T-helper 1 cell (primary cell): ENCODE measurements at places on chromosomes 6 and 20.
A peak's percentile ranks its signal among the peaks of the same experiment; 100 is the strongest.

GRCh38 chr6:1832844-1833787 lies 223.4 kb downstream of the FOXC1 start:
- DNase-seq = no peak

- no peak for DNase-seq
Observed at GRCh38 chr20:955111-955510, 39.0 kb upstream of the ANGPT4 start.

GRCh38 chr6:142567461-142567860 lies 265.7 kb downstream of the ADGRG6 start:
- no peak for DNase-seq

DNA sequence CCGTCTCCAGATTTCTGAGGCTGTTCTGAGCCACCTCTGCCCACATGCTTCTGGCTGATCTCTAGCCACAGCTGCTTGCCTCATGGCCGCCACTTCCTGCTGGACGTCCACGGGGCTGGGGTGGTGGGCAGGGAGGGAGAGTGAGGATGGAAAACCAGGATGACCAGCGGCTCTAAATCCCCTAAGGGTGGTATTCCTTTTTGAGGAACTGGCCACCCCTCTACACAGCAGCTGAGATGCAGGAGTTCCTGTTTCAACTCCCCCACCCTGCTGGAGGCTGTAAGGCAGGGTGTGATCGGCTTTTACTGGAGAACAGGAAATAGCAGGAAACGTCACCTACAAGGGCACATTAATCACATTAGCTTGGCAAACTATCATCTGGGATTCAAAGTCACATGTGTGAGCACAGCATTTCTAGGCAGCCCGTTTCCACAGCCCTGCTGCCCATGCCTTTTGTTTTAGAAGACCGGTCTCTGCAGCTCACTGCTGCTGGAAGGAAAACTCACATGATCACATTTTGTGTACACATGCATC lies 181.6 kb upstream of the ECI2 start:
- no peak for DNase-seq

DNA sequence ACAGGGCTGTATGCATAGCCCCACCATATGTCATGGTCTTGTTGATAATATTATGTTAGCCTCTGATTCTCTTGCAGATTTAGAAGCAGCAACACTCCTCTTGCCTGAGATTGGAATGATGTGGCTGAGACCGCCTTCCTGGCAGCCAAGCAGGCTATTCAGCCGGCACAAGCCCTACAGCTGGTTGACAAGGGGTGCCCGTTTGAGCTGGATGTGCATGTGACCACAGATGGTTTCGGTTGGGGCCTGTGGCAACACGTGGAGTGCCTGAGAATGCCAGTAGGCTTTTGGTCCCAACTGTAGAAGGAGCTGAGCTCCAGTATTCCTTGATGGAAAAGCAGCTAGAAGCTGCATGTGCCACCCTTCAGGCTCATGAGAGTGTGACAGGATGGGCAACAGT lies 303.6 kb upstream of the POU3F2 start:
- DNase-seq = no peak

DNA sequence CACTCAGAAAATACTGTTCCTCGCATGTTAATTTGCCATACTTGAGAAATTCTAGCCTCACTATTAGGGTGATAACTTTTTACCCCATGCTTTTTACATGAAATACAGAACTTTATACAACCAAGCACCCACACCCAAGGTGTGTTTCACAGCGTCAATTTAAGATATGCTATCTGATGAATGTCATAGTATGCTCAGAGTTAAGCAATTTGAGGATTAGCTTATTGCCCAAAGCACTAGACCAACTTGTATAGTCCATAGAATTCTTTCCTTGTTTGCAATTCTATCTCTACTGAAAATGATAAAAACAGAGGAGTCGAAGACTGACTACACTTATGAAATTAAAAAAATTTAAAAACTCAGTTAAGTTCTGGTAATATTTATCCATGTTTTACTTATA lies 82.1 kb upstream of the CARMIL1 start:
- DNase-seq = no peak

- DNase-seq = no peak
Observed at GRCh38 chr6:85945459-85946185, 302.9 kb upstream of the SYNCRIP start.

GRCh38 chr20:62691487-62691886 lies 17.1 kb upstream of the NTSR1 start:
- DNase-seq = no peak

- DNase-seq = no peak
Observed at GRCh38 chr6:13485923-13486562, 1.4 kb downstream of the GFOD1 start.

- DNase-seq = peak; percentile 31
Observed at GRCh38 chr6:42281570-42281969, 63.9 kb upstream of the MRPS10 start.

DNA sequence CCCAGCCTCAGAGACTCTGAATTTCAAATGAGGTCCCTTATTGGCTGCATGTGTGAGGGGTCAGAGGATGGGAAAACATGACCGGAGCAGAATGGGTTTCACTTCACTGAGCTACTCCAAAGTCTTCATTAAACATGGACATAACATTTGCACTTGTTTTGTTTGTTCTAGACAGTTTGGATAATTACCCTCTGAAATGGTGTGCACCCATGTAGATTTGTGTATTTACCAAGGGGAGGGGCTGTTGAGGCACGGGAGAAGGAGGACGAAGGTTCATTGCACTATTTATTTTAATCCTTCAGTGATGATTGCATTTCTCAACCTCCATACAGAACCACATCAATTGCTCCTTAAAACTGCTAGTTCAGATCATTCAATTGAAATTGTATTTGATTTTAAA lies 364.2 kb downstream of the TFAP2B start:
- no peak for DNase-seq

GRCh38 chr6:31055441-31055840 lies 45.2 kb downstream of the MUC22 start:
- DNase-seq = no peak

- no peak for DNase-seq
Observed at GRCh38 chr6:117267054-117267347, 1.6 kb downstream of the VGLL2 start.

GRCh38 chr6:4474810-4475209 lies 301.4 kb upstream of the CDYL start:
- no peak for DNase-seq

DNA sequence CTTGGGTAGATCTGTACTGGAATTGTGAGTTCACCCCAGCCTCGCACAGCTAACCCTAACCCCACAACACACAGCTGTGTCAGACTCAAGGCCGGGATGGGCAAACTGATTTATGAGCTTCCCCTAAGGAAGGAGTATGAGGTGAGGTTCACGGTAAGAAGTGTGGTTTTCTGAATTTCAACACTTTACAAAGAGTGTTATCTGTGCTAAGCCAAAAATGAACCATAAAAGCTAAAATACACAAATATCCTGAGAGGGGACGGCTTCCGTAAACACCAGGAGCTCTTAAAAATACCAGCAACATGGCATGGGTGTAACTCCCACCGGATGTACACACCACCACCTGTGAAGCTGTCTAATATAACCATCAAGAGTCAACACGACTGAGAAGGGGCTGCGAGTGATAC lies 101.2 kb downstream of the ATP9A start:
- no peak for DNase-seq

DNA sequence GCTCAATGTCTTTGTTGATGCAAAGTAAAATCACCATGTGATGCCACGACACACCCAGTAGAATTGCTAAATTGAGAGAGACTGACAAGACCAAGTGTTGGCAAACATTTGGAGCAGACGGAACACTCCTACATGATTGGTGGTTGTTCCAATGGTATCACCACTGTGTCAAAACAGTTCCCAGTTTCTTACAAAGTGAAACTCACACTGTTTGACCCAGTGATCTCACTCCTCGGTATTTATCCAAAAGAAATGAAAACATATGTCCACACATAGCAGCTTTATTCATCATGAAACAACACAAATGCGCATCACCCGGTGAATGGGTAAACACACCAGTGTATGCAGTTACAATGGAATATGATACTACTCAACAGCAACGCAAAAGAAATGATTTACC lies 74.0 kb upstream of the SULF2 start:
- no peak for DNase-seq

GRCh38 chr20:48843057-48843806 lies 15.4 kb upstream of the PREX1 start:
- no peak for DNase-seq

DNA sequence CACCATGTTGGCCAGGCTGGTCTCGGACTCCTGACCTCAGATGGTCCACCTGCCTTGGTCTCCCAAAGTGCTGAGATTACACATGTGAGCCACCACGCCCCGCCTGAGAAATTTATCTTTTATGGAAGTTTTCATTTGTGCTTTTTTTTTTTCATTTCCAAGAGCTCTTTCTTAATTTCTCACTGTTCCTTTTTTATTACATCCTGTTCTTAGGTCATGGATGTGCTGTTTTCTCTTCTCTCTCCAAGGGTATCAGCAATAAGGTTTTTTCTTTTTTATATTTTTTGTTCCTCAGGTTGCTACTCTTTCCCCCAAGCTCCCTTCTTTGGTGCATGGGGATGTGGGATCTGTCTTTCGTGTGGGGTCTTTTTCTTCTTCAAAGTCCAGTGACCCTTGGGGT lies 21.2 kb upstream of the LSM14B start:
- DNase-seq = no peak

DNA sequence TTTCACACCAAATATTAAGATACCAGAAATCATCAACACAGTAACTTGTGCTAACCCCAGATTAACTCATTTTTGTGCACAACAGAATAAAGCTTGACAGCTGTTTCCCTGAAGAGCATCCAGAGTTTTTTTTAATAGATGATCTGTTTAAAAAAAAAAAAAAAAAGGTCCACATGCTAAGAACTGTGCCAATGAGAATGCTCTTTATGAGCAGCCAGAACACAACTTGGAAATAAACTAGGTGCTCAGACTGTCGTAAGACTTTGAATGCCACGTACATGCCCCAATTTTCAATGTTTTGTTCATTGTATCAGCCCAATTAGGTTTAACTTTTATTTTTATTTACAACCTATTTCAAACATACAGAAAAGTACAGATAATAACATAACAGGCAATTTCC lies 47.3 kb downstream of the STAU1 start:
- no peak for DNase-seq

- no peak for DNase-seq
Observed at GRCh38 chr6:130183271-130184222, 39.2 kb downstream of the SAMD3 start.

- no peak for DNase-seq
Observed at GRCh38 chr6:158825951-158826306, 6.8 kb upstream of the EZR start.

- no peak for DNase-seq
Observed at GRCh38 chr6:116884530-116884929, 7.5 kb downstream of the RFX6 start.

DNA sequence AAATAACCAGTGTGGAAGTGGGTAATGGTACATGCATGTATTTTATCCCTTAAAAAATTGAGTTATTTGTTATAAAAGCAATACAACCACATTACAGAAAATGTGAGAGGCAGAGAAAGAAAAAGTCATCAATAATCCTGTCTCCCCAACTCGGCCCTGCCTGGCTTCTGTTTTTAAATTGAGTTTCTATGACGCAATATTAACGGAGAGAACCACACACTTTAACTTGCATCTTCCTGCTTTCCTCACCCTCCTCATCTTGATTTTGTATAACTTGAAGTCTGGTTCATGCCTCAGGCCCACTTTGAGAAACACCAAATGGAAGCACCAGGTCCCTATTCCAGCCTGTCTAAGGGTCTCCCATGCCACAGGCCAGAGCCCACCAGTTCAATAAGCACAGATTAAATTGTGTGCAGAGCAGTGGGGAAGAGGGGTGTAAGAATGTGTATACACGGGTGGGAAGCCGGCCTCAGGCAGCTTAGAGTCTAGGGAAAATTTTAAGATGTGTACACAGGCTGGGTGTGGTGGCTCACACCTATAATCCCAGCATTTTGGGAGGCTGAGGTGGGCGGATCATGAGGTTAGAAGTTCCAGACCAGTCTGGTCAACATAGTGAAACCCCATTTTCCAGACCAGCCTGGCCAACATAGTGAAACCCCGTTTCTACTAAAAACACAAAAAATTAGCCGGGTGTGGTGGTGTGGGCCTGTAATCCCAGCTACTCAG lies 15.9 kb downstream of the KCNK5 start:
- DNase-seq = no peak

DNA sequence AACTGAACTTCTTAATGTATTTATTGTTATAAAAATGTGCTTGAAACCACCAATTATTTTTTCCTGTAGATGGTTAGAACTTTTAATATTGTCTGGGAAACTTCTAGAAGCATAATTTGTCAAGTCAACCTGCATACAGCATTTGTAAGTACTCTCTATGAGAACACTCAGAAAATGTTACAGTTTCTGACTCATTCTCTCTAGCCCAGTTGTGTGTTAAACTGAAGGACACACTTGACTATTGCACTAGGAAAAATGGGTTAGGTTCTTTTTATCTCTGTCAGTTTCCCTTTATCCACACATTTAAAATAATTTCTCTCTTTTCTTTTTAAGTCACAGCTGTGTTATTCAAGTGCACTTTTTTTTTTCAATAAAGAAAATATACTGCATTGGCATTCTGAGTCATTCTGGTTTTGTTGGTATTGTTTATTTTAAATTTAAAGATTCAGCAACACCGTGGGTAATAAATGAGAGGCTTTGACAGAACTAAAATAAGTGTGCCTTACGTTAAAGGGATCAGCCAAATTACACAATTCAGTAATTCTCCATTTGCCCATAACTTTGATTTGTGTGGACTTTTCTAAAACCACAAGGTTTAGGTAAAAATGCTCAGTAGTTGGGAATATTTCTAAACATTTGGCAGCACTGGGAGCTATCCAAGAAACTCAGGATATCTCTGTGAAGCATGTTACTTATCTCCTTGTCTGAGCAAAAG lies 50.7 kb downstream of the OPN5 start:
- no peak for DNase-seq

GRCh38 chr20:25499031-25499430 lies 86.3 kb downstream of the NINL start:
- no peak for DNase-seq

GRCh38 chr6:31888276-31889258 lies 8.9 kb downstream of the EHMT2 start:
- DNase-seq = no peak

- no peak for DNase-seq
Observed at GRCh38 chr6:44681761-44682160, 294.3 kb downstream of the CDC5L start.

GRCh38 chr20:62061851-62062423 lies 3.7 kb downstream of the TAF4 start:
- DNase-seq = no peak

DNA sequence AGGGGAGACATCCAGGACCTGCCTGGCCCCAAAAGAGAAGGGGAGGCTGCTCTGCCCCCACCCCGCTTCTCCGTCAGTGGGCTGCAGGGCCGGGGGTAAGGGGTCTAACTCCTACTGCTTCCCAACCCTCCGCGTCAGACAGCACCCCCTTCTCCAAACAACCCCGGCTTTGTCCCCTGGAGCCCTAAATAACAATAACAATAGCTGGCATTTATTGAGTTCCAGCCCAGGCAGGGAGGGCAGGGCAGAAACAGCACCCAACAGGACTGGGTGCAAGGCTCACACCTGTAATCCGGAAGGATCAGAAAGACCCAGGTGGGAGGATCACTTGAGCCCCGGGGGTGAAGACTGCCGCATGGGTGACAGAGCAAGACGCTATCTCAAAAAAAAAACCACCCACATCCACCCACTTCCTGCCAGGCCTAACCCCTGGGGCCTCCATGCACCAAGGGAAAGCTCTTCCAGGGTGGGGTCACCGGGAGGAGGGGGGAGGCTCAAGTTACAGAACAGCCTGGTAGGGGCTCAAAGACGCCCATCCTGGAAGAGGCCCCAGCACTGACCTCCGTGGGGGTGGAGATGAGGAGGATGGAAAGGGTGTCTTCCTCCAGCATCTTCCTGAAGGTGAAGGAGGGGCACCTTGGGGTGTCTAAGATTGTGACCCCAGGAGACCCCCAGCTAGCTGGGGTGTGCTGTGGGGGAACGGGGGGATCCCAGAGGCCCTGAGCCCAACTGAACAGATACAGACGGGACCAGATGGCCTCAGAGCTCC lies 1.3 kb upstream of the FNDC11 start:
- peak; percentile 45 for DNase-seq
